ENCODE measurements at places on chromosomes 1 and 21. TPM values are rescaled to one million over a fixed set of nuclear protein-coding genes. Genes with fewer than 3 reads are reported as not detected.

DNA sequence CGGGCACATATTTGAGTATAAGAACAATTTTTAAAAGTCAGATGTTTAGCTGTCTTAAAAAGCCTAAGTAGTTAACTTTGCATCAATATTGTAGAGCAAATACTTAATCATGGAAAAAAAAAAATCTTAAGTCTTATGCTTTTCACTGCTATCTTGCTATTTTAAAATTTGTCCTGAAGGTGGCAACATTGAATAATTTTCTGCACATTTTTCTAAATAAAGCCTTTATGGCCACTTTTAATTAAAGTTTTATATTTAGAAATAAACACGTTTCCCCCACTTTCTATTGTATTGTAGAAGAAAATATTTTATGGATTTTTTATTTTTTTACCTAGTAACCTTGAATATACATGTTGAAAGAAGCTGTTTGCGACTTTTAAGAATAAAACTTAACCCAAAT is 198.8 kb downstream of the AMY1C start:
- DNase-seq = no peak

DNA sequence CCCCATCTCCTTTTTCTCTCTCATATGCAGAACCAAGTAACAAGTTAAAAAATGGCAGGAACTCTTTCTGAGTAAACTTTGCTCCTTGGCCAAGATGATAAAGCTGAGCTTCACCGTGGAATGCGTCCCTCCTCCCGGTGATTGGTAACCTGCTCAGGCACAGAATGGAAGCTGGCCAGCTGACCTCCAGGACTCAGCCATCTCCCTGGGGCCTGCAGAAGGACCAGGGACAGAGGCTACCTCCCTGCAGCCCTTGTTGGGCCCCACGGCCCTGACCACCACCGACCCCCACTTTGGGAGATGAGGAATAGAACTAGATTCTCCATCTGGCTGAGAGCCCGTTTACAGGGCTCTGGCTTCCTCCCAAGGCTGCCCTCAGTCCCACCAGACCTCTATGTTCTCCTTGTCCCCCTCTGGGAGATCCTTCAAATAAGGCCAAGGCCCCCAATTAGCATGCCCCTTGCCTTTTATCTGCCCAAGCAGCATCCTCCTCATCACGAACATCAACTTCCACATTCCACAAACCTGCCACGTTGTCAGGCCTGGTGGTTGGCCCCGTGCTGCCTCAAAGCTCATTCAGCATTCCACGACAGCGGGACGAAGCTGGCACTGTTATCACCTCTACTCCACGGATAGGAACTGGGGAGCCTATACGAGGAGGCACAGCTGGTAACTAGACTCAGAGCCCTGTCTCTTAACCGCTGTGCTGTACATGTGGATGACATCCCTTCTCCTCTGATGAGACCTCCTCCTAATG is 74.2 kb downstream of the CD34 start:
- no peak for DNase-seq

GRCh38 chr1:67094191-67094590 is 40.2 kb upstream of the SLC35D1 start:
- no peak for DNase-seq

GRCh38 chr1:119141020-119141424 is 569 bp upstream of the WARS2 start:
- peak; percentile 18 for DNase-seq

GRCh38 chr1:158019171-158019868 is 25.9 kb downstream of the KIRREL1 start:
- peak; percentile 62 for DNase-seq

DNA sequence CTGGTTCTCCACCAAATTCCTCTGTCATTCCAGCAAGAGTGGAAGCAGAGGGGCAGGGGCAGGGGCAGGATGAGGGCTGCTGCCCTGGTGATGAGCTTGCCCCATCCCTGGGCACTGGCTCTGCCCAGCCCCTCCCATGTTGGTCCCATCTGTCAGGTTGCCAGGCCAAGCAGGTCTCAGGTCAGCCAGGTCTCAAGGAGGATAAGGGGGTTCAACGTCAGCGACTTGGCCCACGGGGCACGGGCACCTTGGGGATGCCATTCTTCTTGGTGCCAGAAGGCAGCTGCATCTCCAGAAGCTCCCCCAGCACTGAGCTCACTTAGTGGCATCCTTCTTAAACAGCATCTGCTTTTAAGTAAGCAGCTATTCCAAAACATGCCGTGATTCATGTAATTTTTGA is 133.1 kb downstream of the AJAP1 start:
- no peak for DNase-seq

- no peak for DNase-seq
Measured at GRCh38 chr1:93758842-93759515, 77.3 kb upstream of the BCAR3 start.

DNA sequence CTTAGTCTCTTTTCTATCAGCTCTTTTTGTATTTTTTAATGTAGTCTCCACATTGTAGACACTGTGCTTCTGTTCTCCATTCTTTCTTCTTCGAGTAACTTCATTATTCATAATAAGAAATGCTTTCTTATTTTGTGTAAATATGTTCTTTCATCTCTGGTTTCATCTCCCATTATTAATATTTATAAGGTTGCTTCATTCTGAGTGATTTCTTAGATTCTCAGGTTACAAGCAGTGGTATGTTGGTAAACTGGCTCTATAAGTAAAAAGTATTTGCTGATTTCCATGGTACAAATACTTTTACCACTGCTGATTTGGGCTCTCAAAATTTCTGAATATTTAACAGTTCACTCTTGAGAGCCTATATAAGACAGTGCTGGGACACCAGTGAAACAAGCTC is 81.3 kb downstream of the CDC14A start:
- no peak for DNase-seq

GRCh38 chr21:42161956-42162681 is 56.8 kb upstream of the ABCG1 start:
- DNase-seq = no peak

GRCh38 chr1:184387069-184387475 is 243 bp downstream of the C1orf21 start:
- DNase-seq = no peak

GRCh38 chr21:17435565-17436543 is 77.0 kb upstream of the CXADR start:
- DNase-seq = no peak

DNA sequence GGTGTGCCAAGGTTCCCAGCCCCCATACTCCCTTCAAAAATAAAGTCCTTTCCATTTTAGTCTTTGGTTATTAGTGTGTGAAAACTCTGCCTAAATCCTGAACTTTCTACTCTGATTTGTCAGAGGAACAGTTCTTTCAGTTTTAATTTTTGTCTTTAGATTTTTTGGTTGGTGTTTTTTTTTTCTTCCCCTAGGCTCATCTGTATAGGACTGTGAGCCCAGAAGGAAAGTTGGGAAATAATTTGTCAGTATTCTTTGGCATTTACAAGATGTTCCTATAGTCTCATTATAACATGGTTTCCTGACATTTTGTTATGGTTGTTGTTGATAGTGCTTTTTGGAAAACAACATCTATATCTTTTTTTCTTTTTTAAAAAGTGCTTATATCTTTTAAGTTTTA is 38.0 kb downstream of the LAMC1 start:
- DNase-seq = no peak

DNA sequence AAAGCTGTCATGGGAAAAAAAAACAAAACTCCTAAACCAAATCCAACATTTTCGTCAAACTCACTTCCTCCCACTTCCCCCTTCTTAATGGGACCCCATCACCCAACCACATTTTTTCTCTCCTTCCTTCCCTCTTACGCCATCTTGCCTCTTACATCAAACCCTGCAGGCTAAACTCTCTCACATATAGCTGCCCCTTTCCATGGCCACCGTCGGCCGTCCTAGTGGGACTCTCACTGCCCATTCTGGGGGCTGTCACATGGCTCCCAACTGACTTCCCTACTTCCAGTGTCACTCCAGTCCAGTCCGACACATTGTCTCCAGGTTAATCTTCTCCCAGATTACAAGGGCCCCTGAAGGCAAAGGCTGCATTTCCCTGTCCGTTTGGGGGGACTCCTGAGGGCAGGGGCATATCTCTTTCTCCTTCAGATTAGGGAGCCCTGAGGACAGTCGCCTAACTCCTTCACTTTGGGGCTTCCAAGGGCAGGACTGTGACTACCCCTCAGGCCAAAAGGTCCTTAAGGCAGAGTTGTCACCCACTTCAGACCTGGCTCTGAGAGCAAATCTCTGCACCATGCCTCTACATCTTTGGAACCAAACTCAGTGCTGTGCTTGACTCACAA is 658 bp downstream of the UBXN11 start:
- DNase-seq = no peak

GRCh38 chr1:152111515-152111968 is 3.7 kb downstream of the TCHH start:
- DNase-seq = no peak

DNA sequence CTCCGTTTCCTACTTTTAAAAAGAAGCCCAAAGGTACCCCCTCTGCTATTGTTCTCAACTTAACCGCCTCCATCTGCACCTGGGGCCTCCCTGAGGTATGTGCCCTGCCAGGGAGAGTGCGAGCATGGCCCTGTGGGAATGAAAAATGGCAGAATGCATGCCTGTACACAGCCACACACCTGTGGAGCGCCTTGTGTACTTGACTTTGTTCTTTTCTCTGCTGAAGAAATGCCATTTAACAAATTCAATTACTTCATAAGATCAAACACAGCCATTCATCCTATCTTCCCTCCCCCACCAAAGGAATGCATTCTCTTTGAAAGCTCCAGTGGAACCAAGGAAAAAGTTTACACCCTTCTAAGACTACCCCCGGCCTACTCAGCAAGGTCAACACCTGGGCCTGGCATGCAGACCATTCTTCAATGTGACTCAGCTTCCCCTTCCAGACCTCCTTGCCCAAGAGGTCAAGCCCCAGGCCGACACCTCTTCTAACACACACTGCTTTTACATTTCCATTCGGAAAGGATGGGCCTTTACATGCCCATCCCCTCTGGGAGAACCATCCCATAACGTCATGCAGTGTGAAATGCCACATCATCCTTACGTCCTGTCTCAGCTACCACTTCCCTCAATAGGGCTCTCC is 123.7 kb downstream of the SMYD2 start:
- no peak for DNase-seq

DNA sequence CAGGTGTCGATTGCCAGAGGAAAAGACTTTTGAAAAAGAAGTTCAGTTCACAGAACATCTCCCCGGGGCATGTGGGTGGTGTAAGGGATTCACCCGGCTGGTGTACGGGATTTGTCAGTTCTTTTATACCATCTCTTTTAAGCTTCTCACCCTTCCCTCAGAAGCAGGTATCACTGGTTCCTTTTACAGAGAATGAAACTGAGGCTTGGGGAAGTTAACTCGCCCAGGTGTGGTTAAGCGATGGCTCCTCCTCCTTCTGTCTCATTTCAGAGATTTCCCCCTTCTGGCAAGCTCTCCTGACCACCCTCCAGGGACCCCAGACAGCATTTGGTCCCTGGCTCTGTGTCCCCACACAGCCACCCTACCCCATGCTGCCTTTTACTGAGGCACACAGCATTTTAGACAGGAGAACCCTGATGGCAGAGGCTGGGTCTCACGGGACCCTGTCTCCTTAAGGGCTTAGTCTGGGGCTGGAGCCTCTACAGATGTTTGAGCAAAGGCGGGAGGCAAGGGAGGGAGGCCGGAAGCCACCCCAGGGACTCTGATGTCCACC is 2.8 kb upstream of the ECE1 start:
- no peak for DNase-seq

GRCh38 chr1:114428083-114428754 is 82.8 kb downstream of the TRIM33 start:
- DNase-seq = no peak

- DNase-seq = no peak
Measured at GRCh38 chr1:15681349-15682292, 2.5 kb upstream of the PLEKHM2 start.

GRCh38 chr1:101136739-101137138 is 100.1 kb upstream of the S1PR1 start:
- no peak for DNase-seq

GRCh38 chr1:84386716-84387479 is 11.4 kb upstream of the DNASE2B start:
- no peak for DNase-seq

DNA sequence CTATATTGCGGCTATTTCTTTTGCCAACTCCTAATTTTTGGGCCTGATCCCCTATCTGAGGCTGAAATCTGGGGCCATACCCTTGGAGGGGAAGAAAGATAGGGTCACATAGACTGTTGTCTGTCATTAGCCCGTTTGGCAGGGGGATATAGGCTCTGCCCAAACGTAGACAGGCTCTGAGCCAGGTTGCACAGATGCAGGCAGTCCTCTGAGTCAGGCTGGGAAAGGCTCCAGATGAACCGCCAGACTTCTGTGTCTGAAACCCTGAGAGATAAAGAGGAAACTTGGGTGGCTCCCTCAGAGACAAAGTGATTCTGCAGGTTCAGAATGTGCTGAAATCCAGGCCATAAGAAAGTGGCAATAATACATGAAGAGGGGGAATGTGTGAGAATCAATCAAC is 4.0 kb upstream of the CAP1 start:
- no peak for DNase-seq

DNA sequence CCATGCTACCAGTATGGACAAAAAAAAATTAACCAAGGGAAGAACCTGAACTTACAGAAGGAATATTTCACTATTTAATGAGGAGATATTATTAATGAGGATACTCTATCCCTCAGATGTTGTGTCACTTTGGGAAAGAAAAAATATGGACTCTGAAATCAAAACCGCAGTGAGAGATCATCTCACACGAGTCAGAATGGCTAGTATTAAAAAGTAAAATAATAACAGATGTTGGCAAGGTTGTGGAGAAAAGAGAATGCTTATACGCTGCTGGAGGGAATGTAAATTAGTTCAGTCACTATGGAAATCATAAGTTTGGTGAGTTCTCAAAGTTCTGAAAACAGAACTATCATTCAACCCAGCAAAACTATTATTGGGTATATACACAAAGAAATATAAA is 30.9 kb downstream of the TNFSF4 start:
- DNase-seq = no peak

DNA sequence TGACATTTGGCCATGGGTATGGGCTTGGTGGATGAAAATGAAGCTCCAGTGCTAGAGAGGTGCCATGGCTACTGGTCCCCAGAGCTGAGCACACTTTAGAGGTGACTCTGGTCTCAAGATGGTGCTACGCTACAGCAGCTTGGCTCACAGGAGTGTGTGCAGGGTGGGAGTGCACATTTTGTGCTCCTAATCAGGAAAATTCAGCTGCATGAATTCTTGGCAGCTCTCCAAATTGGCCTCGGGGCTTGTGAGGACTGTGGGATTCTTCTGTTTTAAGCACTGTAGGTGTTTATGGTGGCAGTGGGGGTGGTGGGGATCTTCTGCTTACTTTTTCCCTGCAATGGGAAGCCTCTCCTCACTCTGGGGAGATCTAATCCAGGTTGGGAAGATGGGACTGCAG is 17.3 kb upstream of the TIPRL start:
- no peak for DNase-seq

GRCh38 chr21:37532868-37533780 is 166.6 kb downstream of the DYRK1A start:
- no peak for DNase-seq

Gene IGSF5
- total RNA-seq = not detected

Gene COL6A2
- 777 TPM for total RNA-seq

Gene FCRLA
- total RNA-seq = 1.1 TPM

Gene CD84
- total RNA-seq = 6.6 TPM

Gene SV2A
- 2.7 TPM for total RNA-seq

Gene FNDC5
- not detected for total RNA-seq

Gene BARHL2
- total RNA-seq = not detected

Gene LYPD8
- total RNA-seq = not detected

Gene GBP4
- total RNA-seq = 4.0 TPM

Gene ALPL
- total RNA-seq = 3.9 TPM

Gene MYOG
- not detected for total RNA-seq

Gene CELA2B
- total RNA-seq = not detected
